ENCODE measurements at places on chromosomes 12 and 14.

- DNase-seq: peak; percentile 85
These were observed 46.3 kb upstream of the FBXO21 start for GRCh38 chr12:117236456-117237001.

DNA sequence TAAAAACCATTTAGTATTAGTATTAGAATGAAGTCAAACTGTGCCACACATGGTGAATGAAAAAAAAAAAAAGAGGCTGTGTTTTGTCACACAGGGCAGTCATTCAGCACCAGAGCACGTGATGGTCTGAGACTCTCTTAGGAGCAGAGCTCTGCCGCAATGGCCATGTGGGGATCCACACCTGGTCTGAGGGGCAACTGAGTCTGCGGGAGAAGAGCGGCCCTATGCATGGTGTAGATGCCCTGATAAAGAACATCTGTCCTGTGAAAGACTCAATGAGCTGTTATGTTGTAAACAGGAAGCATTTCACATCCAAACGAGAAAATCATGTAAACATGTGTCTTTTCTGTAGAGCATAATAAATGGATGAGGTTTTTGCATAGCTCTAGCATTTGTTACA is 12.2 kb upstream of the BDKRB1 start:
- DNase-seq: no peak

- no peak for DNase-seq
These were observed 113.7 kb upstream of the MDM1 start for GRCh38 chr12:68445824-68446223.

GRCh38 chr14:61219673-61220072 is 61.5 kb downstream of the TMEM30B start:
- DNase-seq: no peak

DNA sequence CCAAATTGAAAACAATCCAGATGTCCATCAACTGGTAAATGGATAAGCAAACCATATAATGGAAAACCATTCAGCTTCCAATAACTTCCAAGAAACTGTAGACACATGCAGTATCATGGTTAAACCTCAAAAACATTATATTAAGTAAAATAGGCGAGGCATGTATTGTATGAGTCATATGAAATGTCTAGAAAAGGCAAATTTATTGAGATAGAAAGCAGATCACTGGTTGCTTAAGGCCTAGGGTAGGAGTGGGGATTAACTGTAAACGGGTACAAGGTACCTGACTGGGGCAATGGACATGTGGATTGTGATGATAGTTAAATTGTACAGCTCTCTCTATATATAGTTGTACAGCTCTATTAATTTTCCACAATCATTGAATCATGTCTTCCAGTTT is 21.3 kb upstream of the PAPLN start:
- DNase-seq: no peak

All from omental fat pad (tissue), 4 donors.